CD4-positive, alpha-beta T cell (primary cell): ENCODE measurements at places on chromosomes 1 and 21.

- peaks cover 10% of the 10 kb centered on the region for H3K4me1 ChIP-seq
- no peaks in the 10 kb centered on the region for H3K36me3 ChIP-seq
- no peak for DNase-seq
Measured at GRCh38 chr1:227317523-227318015, 723 bp downstream of the CDC42BPA start.

DNA sequence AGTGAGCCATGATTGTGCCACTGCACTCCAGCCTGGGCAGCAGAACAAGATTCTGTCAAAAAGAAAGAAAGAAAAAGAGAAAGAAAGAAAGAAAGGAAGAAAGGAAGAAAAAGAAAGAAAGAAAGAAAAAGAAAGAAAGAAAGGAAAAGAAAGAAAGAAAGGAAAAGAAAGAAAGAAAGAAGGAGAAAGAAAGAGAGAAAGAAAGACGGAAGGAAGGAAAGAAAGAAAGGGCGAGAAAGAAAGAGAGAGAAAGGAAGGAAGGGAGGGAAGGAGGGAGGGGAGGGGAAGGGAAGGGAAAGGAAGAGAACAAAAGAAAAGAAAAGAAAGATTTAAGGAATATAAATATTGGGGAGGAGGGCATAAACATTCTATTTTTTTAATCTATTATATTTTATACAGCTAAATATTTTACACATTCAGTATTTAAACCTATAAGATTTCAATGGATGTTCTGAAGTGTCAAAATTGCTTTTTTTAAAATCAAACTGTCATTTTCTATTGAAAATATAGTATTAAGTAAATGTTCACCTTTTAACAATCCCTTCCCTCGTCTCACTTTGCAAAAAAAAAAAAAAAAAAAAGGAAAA is 6.8 kb upstream of the JAK1 start:
- no peak overlapping the region for H3K27ac ChIP-seq
- H3K27me3 ChIP-seq, result no peaks in the 10 kb centered on the region
- DNase-seq, result no peak
- no peaks in the 10 kb centered on the region for H3K4me1 ChIP-seq

DNA sequence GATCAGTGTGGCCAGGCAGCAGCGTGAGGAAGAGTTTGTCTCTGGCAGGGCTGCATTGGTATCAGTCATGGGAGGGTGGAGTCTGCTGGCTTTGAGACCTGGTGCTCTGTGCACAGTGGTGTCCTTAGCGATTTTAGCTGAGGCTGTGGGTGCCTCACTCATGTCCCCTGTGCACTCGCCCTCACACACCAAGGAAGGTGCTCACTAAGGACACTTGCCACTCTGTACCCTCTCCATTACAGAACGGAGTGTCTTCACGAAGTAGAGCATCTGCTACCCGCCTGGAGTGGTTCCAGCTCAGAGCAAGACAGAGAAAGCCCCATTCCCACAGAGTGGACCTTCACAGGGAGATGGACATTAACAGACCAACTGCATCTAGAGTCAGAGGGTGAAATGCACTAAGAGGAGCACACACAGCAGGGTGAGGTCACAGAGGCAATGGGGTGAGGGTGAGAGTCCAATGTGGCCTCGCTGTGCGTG is 117.9 kb downstream of the MATN1 start:
- H3K36me3 ChIP-seq, result no peaks in the 10 kb centered on the region
- DNase-seq, result no peak
- H3K4me1 ChIP-seq, result no peaks in the 10 kb centered on the region
- H3K4me3 ChIP-seq, result no peak overlapping the region
- no peak overlapping the region for H3K27ac ChIP-seq

- no peaks in the 10 kb centered on the region for H3K27me3 ChIP-seq
- no peaks in the 10 kb centered on the region for H3K4me1 ChIP-seq
- DNase-seq, result no peak
- no peak overlapping the region for H3K4me3 ChIP-seq
- no peaks in the 10 kb centered on the region for H3K36me3 ChIP-seq
Measured at GRCh38 chr1:29802181-29803068, 566.1 kb downstream of the PTPRU start.

DNA sequence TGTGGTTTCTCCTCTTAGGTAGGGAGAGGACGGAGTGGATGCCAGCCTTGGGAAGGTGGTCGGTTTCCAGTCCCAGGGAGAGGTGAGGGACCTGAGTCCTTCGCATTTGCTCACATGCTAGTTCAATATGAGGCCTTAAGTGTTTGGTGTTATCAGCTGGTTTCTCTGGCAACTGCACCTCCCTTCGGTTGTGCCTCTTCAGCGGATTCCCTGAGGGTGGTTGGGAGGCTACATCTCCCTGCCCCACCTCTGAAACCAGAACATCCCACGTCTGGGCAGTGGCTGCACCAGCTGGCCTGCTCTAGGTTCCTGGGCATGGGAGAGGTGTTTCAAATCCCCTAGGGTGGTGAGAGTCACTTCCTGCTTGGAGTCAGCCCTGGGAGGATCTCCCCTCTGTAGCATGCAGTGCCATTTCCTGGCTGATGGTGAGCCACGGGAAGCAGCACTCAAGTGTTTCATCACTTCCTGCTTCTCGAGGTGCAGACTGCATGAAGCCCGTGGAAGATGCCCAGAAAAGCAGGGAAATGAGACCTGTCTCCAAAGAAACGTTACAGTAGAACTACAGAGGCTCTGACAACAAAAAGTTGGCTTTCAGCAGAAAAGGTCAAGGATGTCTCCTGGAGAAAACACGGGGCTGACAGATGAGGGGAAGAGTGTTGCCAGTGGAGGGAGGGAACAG is 4.5 kb downstream of the TMEM125 start:
- peak; percentile 60 for DNase-seq
- H3K27me3 ChIP-seq, result no peaks in the 10 kb centered on the region
- H3K4me3 ChIP-seq, result peak overlapping the region; percentile 14
- H3K36me3 ChIP-seq, result no peaks in the 10 kb centered on the region

- H3K27me3 ChIP-seq, result no peaks in the 10 kb centered on the region
- H3K36me3 ChIP-seq, result no peaks in the 10 kb centered on the region
- DNase-seq, result no peak
- H3K4me1 ChIP-seq, result no peaks in the 10 kb centered on the region
Measured at GRCh38 chr21:39705849-39706248, 39.1 kb upstream of the IGSF5 start.

GRCh38 chr21:28439251-28439650 is 553.4 kb downstream of the LTN1 start:
- H3K27me3 ChIP-seq, result no peaks in the 10 kb centered on the region
- no peaks in the 10 kb centered on the region for H3K36me3 ChIP-seq
- H3K27ac ChIP-seq, result no peak overlapping the region
- no peaks in the 10 kb centered on the region for H3K4me1 ChIP-seq
- DNase-seq, result no peak
- H3K4me3 ChIP-seq, result no peak overlapping the region

DNA sequence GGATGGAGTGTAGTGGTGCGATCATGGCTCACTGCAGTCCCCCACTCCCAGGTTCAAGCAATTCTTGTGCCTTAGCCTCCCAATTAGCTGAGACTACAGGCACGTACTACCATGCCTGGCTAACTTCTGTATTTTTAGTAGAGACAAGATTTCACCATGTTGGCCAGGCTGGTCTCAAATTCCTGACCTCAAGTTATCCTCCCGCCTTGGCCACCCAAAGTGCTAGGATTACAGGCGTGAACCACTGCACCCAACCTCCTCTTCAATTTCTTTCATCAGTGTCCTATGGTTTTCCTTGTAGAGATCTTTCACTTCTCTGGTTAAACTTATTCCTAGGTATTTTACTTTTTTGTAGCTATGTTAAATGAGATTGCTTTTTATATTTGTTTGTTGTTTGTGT is 10.7 kb upstream of the MAST2 start:
- DNase-seq, result no peak
- H3K4me1 ChIP-seq, result no peaks in the 10 kb centered on the region
- H3K4me3 ChIP-seq, result no peak overlapping the region
- H3K36me3 ChIP-seq, result no peaks in the 10 kb centered on the region

- H3K36me3 ChIP-seq, result no peaks in the 10 kb centered on the region
- no peak overlapping the region for H3K27ac ChIP-seq
- H3K4me1 ChIP-seq, result peaks cover 30% of the 10 kb centered on the region
- no peak overlapping the region for H3K4me3 ChIP-seq
- DNase-seq, result no peak
Measured at GRCh38 chr1:168419736-168420135, 124.1 kb downstream of the XCL2 start.

DNA sequence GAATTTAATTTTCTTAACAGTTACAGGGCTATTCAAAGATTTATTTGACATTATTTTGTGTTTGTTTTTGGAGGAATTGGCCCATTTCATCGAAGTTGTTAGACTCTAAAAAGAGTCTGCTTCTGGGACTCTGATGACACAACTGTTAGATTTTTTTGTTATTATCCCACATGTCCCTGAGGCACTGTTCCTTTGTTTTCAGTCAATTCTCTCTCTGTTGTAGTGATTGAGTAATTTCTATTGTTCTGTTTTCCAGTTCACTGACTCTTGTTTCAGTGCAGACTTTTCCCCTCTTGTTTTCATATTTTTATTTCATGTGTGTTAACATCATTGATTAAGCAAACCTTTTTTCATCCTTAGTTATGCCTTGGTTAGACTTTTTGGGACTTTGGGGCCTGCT is 325.0 kb downstream of the ZNF326 start:
- peaks cover 6% of the 10 kb centered on the region for H3K27me3 ChIP-seq
- no peak for DNase-seq
- H3K4me3 ChIP-seq, result no peak overlapping the region
- H3K36me3 ChIP-seq, result no peaks in the 10 kb centered on the region
- no peaks in the 10 kb centered on the region for H3K4me1 ChIP-seq
- H3K27ac ChIP-seq, result no peak overlapping the region

DNA sequence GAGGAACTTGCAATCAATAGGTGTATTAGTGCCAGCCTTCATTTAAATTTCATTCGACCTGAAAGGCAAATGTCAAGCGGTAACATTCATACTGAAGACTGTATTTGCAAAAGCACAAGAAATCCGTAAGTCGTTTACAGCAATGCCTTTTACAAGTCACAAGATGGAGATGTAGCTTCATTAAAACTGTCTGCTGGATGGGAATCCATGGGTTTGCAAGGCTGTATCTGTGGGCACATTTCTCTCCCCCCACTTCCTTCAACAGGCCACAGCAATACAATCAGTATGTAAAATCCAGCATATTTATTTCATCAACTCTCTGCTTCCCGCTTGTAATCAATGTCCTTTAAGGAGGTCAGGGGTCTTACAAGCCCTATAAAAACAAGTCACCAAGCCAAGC is 147.1 kb downstream of the SLC45A1 start:
- H3K27me3 ChIP-seq, result no peaks in the 10 kb centered on the region
- no peak overlapping the region for H3K4me3 ChIP-seq
- H3K36me3 ChIP-seq, result peaks cover 11% of the 10 kb centered on the region

DNA sequence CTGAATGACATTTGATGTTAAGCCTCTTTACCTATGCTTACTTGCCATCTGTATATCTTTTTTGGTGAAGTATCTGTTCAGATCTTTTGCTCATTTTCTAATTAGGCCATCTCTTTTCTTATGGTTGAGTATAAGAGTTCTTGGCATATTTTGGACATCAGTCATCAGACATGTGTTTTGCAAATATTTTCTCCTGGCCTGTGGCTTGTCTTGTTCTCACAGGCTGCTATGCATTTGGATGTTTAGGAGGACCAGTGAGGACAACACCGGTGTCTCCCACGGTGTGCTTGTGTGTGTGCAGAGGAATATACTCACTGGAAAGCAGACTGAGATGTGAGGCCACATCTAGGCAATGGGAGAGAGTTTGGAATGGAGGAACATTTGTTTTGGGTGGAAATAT is 87.1 kb upstream of the LYST start:
- no peak overlapping the region for H3K27ac ChIP-seq
- no peaks in the 10 kb centered on the region for H3K36me3 ChIP-seq
- no peak for DNase-seq
- H3K4me1 ChIP-seq, result peaks cover 26% of the 10 kb centered on the region
- H3K4me3 ChIP-seq, result no peak overlapping the region

DNA sequence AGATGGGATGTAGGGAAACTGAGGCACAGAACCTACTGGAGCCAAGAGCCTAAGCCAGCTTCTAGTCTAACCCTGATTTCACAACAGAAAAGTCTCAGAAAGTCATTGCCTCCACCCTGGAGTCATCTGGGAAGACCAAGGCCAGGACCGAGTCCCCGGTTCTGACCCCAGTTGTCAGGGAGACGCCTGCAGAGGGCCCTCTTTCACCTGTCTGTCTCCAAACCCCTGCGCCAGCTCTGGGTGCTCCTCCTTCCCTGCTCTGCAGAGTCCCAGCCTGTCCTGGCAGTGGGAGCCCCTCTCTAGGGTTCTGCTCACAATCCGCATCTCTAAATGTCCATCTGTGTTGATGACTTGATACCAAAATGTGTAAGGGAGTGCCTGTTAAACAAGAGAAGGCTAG is 149.7 kb downstream of the PGBD5 start:
- H3K36me3 ChIP-seq, result peaks cover 37% of the 10 kb centered on the region
- peaks cover 5% of the 10 kb centered on the region for H3K4me1 ChIP-seq
- DNase-seq, result no peak
- no peaks in the 10 kb centered on the region for H3K27me3 ChIP-seq
- no peak overlapping the region for H3K4me3 ChIP-seq

DNA sequence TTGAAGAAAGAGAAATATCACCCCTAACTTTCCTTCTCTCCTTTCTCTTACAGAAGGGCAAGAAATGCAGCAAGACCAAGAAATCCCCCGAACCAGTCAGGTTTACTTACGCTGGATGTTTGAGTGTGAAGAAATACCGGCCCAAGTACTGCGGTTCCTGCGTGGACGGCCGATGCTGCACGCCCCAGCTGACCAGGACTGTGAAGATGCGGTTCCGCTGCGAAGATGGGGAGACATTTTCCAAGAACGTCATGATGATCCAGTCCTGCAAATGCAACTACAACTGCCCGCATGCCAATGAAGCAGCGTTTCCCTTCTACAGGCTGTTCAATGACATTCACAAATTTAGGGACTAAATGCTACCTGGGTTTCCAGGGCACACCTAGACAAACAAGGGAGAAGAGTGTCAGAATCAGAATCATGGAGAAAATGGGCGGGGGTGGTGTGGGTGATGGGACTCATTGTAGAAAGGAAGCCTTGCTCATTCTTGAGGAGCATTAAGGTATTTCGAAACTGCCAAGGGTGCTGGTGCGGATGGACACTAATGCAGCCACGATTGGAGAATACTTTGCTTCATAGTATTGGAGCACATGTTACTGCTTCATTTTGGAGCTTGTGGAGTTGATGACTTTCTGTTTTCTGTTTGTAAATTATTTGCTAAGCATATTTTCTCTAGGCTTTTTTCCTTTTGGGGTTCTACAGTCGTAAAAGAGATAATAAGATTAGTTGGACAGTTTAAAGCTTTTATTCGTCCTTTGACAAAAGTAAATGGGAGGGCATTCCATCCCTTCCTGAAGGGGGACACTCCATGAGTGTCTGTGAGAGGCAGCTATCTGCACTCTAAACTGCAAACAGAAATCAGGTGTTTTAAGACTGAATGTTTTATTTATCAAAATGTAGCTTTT is 2.4 kb downstream of the CCN1 start:
- peaks cover 9% of the 10 kb centered on the region for H3K4me1 ChIP-seq
- no peak for DNase-seq
- no peaks in the 10 kb centered on the region for H3K36me3 ChIP-seq
- no peak overlapping the region for H3K27ac ChIP-seq
- H3K4me3 ChIP-seq, result no peak overlapping the region

GRCh38 chr1:241611063-241611462 is 29.1 kb downstream of the CHML start:
- no peak overlapping the region for H3K27ac ChIP-seq
- no peaks in the 10 kb centered on the region for H3K27me3 ChIP-seq
- H3K4me1 ChIP-seq, result no peaks in the 10 kb centered on the region
- no peak overlapping the region for H3K4me3 ChIP-seq
